ENCODE measurements at places on chromosomes 2 and 18.

DNA sequence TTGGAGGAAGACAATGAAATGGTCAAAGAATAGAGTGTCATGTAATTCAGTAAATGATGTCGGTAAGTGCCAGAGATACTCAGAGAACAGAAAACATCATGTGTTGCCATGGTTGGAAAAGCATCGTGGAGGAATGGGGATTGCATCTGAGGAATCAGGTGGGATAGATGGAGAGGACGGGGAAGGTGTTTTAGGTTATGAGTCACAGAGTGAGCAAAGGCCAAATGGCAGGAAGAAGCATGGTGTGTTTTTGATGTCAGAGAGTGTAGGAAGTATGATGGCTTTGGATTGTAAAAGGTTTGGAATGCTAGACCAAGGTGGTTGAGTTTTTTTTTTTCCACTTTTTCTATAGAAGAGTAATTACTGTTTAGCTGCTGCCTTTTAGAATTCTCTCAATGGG, 27.5 kb upstream of the CD28 start:
- DNase-seq, result no peak

DNA sequence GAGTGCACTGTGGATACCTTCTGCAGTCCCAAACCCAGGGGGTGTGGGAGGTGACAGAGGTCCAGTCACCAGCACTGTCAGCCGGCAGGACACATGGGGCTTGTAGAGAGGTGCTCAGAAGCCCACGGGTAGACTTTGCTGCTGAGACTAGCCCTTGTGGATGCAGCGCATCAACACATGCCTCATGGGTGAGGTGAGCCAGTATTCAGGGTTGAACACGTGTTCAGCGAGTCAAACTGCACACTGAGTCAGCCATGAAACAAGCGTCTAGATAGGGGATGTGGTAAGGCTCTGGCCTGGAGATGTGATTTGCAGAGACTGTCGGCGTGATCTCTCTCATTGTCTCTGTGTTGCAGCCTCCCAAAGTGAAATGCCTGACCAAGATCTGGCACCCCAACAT, 35.8 kb upstream of the SCLY start:
- no peak for DNase-seq

GRCh38 chr2:25894135-25894830, 16.0 kb upstream of the ASXL2 start:
- DNase-seq, result no peak

DNA sequence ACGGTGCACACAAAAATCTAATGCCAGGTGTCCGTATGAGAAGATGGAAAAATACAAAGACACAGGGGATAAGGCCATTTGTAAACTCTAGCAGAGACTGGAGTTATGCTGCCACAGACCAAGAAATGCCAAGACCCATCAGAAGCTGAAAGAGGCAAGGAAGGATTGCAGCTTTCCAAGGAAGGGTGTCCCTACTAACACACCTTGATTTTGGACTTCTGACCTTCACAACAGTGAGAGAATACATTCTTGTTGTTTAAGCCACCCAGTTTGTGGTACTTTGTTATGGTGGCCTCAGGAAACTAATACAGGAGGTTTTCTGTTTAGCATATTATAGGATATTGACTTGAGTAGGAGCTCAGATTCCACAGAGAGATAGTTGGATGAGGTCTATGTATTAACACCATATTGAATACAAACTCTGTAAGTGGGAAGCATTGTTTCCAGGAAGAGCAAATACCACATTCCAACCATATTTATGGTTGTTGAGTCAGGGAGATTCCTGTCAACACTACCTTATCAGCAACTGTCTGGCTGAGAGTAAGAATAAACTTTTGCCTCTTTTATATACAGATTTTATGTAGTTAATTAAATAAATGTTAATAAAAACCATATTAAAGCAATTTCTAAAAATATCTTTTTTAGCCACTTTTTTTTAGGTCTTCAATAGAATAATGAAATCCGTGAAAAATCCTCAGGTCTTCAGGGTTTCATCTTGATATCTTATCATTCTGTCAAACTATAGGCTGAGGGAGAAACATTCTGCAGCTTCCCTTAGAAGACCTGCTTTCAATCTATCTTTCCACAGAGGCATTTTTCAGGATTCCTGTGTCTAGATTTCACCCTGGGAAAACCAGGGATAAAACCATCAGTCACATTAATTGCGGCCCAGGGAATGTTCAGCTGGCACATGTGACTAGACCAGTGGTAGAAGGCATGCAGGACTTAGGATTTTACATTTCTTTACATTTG, 35.4 kb upstream of the HNMT start:
- no peak for DNase-seq

DNA sequence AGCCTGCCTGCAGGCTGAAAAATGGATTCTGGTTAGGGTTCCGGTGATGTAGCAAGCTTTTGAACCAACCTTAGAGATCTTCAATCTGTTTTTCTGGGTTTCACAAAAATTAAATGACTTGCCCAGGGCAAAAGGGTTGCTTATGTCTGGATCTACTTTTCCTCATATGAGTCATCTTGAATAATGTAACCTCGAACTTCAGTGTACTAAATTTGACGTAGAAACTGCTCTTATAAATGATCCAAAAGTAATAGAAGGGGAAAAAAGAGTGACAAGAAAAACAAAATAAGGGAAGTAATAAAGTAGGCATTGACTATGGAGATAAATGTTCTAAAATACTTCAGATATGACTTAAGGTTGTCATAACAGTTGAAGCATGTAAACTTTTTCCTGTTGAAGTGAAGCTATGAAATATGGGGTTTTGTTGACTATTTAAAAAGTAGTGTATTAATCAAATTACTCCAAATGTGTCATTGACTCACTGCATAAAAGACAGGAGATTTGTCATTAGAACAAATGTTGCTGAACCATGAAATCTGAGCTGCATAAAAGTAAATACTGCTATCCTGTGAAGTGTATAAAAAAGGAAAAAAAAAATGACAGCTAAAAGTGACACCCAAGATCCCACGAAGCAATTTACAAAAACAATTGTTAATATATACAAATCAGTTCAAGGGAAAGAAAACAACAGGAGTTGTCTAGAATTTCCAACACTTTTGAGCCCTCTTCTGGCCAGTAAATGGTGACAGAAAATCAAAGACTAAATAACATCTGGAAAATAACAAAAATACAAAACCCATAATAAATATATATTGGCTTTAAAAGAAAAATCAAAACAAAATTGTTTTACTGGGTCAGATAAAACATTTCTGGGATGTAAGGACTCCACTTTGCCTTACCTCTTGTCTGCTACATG, 103.6 kb upstream of the SERPINE2 start:
- no peak for DNase-seq

- no peak for DNase-seq
Observed at GRCh38 chr2:195322324-195322723, 334.7 kb upstream of the SLC39A10 start.

DNA sequence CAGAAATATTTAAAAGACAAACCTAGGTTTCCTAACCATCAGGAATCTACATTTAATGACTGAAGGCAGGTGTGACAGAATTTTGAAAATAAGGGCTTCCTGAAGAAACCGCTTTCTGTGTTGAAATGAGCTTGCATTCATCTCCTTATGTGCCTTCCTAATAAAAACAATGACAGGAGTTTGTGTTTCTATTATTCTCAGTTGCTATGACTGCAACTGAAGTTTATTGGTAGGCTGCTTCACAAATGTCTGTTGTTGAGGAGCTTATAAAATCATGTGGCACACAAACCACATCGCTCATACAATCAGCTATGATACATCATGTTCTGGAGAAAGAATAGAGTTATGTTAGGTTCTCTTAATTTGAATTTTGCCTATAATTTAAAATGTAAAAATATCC, 362.7 kb upstream of the SLC8A1 start:
- DNase-seq, result no peak

DNA sequence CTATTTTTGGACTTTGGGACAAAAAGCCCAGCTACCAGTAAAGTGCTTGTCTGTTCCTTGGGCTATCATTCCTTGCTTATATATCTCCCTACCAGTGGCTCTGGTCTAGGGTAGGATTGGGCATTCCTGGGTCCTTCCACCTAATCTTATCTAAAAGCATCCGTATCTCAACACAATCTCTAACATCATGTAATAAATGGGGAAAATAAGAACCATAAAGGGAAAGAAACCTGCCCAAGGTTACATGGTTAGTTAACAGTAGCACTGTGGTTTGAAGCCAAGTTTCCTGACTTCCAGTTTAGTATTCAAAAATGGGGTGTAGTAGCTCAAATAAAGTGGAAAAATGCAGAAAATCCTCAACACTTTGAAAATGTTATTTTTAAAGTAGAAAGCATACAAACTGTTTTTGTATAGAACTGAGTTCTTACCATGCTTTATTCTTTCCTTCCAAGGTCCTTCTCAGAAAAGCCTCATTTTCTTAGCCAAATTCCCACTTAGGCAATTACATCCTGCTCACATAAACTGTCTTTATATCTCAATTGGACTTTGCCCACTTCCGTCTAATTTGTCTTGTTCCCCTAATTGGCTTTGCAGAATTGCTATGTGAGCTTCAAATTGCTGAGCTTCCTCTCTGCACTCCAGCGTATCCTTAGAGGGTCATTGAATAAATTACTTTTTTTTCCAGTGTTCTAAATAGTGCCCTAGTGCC, 273.1 kb upstream of the UBE2E3 start:
- no peak for DNase-seq

DNA sequence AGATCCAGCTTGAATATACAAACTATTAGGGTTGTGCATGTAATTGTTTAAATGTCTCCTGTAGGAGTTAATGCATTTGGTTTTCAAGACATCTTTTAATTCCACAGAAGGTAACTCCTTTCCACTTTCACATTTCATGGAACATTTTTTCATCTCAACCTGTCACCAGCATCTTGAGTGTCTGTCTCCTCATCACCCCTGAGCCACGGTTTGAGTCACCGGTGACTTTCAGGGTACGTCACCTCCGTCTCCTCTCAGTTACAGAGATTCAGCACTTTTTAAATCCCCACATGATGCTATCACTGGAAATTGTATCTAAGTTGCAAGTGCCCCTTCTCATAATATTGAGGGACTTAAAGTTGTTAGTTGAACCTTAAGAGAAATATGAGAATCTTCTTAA, 25.3 kb downstream of the GPR55 start:
- DNase-seq, result no peak

GRCh38 chr2:236728916-236729670, 159.5 kb downstream of the ACKR3 start:
- no peak for DNase-seq

DNA sequence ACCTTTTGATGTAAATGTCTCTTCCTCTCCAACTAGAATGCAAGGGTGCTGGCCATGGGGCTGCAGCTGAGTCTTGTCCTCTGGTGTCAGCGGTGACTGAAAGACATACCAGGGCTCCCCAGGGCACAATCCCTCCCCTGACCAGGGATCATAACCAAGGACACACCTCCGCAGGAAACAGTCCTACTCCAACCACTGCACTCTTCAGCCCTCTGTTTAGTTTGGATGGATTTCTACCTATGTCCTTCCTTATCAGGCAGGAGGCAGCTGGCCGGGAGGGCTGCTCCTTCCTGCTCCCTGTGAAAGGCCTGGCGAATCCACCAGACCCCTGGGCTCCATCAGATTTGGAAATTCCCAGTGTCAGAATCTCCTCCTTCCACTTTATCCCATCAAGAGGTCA, 185.2 kb upstream of the ID2 start:
- no peak for DNase-seq

- no peak for DNase-seq
Observed at GRCh38 chr2:162261032-162261945, 18.0 kb upstream of the FAP start.

GRCh38 chr18:63322908-63323634, 3.5 kb upstream of the BCL2 start:
- DNase-seq, result peak; percentile 57

- DNase-seq, result no peak
Observed at GRCh38 chr2:7169593-7169992, 252.4 kb downstream of the RNF144A start.

GRCh38 chr2:133025004-133025403, 355.0 kb upstream of the LYPD1 start:
- DNase-seq, result no peak

GRCh38 chr2:85748985-85749875, 4.6 kb upstream of the ATOH8 start:
- no peak for DNase-seq

DNA sequence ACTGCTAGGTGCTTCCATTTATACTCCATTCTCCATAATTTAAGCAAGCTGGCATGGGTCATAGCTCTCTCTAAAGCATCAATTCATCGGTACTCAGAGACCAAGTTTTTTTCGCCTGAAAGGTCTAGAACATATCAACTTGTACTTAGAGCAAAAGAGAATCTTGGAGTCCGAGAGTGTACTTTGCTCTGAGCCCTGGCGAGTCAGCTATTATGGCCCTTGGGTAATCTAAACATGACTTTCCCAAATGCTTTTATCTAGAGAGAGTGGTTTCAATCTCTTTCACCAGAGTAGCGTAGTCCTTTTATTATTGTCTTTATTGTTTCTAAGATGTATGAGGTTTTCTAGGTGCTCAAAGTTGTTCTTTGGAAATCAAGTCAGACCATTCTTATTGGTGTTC, 34.4 kb downstream of the MAIP1 start:
- no peak for DNase-seq

DNA sequence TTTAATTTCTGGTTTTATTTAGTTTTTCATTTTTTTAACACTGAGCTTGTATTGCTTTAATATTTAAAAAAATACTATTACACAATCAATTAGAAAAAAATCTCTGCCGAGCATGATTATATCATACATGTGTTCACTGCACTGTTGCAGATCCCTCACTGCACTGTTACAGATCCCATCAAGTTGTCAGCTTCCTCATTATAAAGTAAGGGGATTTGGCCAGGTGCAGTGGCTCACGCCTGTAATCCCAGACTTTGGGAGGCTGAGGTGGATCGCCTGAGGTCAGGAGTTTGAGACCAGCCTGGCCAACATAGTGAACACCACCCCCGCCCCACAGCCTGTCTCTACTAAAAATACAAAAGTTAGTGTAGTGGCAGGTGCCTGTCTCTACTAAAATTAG, 33.0 kb upstream of the METTL21A start:
- DNase-seq, result no peak

- DNase-seq, result no peak
Observed at GRCh38 chr2:142321706-142322280, 191.0 kb upstream of the LRP1B start.

DNA sequence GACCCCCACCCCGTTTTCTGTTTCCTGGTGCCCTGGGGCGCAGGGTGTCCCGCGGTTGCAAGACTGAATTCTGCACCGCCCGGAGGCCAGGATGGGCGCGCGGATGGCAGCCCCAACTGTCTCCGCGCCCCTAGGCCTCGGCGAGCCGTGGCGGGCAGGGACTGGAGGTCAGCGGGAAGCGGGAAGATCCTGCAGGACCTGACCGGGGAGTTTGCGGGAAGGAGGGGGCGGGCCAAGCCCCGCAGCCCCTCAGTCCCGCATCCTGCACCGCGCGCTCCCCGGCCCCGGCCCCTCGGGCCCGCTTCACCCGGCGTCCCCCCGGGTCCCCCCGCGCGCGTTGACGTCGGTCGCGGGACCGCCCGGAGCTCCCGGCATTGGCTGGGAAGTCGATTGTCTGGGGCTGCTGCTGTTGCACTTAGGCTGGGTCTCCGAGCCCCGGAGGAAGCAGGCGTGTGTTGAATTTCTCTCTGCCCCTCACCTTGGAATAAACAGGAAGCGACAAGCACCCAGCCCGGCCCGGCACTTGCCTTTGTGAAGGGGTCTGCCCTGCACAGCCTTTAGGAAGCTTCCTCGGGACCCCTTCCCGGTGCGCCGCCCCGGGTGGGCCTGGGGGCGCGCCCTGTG, at the start of gene LDLRAD4:
LDLRAD4 (plus strand) TSS at position 393 of the 624 bp plus-strand sequence.
- DNase-seq, result peak; percentile 66

- DNase-seq, result no peak
Observed at GRCh38 chr2:61214171-61214570, 52.2 kb downstream of the C2orf74 start.

- DNase-seq, result peak; percentile 38
Observed at GRCh38 chr18:77106331-77106730, 26.3 kb downstream of the MBP start.

GRCh38 chr2:138846216-138846821, 66.1 kb upstream of the NXPH2 start:
- no peak for DNase-seq
